ENCODE measurements at places on chromosomes 4 and X. TPM values are rescaled to one million over a fixed set of nuclear protein-coding genes. Genes with fewer than 3 reads are reported as not detected.

The SMIM20 gene
- total RNA-seq: 55.7 TPM

The ERAS gene
- not detected for total RNA-seq

The MAGEA4 gene
- not detected for total RNA-seq

The TMEM31 gene
- not detected for total RNA-seq

GRCh38 chrX:69133921-69134542 lies 31.2 kb downstream of the PJA1 start:
- no peak for DNase-seq

DNA sequence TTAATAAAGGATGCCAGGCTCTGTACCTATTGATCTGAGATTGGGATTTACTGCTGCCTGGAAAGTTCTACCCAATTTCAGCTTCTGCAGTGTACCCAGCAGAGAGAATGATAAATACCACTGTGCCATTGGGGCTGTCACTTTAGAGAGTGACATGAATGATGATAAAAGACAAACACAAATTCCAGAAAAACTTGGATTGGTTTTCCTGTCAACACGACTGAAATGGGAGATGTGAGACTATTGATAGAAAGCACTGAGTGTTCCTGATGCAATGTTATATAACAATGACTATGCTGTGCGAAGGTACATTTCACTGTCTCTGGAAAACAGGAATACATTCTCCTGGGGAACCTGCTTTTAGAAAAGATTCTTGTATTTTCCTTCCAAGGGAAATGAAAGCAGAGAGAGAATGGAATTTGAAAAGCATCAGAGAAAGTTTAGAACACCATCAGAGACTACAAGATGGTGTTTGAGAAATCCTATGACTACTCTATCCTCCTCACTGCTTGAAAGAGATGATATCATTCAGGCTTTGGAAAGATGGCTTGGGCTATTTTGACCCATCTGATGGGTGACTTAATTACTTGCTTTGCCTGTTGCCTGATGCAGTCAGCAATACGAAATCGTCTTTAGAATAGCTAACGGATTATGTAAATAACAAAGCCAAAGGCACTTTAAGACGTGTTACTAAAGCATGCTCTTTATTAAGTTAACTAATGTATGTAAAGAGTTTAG lies 49.7 kb downstream of the MID1IP1 start:
- DNase-seq: no peak
